ENCODE measurements at places on chromosomes 13 and 19.

DNA sequence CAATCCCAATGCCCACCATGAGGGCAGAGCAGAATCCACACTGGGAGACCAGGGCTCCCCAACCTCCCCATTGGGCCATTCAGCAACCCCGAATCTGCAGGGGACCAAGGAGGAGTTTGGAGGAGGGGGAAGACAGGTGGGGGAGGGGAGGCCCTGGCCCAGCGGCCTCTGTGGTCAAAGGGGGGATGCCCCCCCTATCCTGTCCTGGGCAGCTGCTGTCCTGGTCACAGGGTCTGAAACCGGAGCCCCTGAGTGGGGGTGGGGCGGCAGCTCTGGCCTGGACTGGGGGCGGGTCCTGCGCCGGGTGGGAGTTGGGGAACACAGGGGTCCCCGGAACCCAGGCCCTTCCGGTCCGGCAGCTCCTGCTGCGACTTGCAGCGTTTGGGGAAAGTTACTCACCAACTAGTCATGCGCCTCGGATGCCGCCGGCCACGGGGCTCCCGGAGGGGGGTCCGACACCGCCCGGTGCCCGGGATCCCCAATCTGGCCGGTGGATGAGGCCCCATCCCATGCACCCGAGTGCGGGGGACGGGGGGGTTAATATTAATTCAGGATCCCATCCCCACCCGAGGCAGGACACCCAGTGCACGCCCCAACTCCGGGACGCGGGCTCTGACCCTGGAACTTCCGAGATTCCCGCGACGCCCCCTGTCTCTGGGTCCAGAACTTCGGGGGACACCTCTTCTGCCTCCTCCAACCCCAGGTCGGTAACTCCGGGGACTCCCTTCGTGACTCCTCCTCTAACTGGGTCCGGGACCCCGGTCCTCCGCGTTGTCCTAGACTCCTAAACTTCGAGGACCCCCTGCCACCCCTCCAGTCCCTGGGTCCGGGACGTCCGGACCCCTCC lies 872 bp downstream of the HOMER3 start:
- DNase-seq: no peak

DNA sequence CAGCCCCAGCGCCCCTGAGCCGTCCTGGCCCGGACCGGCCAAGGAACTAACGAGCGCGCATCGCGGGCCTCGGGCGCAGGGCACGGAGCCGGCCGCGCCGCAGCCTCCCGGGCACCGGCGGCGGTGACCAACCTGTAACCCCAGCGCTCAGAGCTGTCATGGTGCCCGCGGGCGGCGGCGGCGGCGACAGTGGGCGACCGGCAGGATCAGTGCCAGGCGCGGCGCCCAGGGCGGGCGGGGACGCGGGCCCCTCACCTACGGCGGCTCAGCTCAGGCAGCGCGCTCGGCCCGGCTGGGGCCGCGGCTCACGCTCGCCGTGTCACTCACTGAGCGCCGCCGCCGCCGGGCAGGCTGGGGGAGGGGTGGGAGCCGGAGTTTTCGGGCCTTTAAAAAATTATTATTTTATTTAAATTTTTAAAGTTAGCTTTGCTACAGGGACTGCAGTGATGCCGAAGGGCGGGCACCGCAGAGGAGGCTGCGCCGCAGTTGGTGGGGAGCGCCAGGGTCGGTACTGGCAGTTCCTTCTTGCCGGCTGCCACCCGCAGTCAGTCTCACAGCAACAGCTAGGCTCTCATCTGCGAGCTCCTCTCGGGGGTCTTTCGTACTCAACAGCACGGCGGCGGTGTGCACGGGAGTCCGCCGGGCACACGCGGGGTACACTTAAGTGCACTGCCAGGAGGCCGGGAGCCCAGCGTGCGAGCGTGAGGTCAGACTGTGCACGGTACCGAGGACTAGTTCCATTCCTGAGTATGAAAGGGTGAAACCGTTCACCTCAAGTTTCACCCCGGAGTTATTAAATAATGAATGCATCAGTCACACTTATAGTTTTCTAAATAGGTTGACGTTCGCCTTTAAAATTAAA lies at the start of gene NALCN:
Gene NALCN, minus strand, starts transcription at position 328 of the 862 bp plus-strand sequence. CDS start 17,382 bp downstream, outside the sequence.
- no peak for DNase-seq

DNA sequence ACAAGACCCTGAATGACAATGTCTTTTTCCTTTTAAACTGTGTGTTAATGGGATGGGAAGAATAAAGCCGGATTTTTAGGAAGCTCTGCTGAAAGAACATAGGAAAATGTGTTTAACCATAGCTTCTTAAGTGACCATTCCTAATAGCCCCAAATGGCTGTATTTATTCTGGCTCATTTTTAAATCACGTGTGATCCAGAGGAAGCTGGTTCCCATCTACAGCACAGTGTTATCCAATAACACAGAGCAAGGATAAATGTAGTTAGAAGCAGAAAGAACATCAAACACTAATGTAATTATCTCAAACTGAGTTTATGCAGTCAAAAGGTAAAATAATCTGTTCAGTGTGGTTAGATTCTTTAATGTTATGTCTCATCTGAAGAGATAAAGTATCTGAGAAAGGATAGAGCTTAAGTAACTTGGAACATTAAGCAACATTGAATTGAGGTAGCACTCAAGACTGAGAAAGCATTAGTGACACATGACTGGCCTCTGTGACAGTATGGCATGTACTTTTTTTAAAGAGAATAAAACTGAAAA lies 853.3 kb downstream of the GPC5 start:
- DNase-seq: no peak

DNA sequence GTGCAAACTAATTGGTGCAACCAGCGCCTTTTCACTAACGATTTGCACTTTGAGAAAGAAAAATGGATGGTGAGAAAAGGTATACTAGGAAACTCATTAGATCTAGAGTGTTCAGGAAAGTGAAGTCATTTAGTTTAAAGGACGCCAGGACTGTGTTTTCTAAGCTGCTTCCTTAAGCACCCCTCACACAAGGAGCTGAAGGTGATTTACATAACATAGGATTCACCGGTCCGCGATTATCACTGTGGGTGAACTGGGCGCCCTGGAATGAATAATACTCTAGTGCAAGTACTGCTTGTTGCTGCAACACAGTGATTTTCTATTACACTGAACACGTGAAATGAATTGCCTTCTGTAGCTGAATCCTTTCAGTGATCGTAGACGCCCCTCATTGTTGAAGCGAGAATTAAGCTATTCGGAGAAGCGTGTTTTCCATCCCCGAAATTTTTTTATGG lies 2.6 kb upstream of the MAB21L1 start:
- no peak for DNase-seq

GRCh38 chr13:45162821-45163220 lies 38.0 kb downstream of the KCTD4 start:
- peak; percentile 76 for DNase-seq

DNA sequence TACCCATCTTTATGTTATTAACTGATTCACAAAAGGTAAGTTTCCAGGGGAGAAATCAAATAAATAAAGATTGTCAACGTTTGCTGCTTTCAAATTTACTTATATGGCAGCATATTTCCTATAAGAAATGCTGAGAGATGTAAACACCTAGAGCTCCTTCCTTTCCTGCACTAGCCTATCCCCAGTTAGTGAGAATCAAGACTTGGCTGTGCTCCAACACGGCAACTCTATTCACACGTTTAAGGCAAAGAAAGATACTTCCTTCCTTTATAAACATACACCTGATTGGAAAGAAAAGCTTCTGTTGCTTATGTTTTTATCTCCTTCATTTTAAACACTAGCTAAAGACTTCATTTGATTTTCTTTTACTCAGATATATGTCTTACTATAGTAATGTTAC lies 107.0 kb downstream of the PCDH9 start:
- DNase-seq: no peak

GRCh38 chr19:56142897-56143434 lies 1.9 kb downstream of the ZNF444 start:
- DNase-seq: no peak

- DNase-seq: no peak
Measured at GRCh38 chr13:34749046-34749445, 193.0 kb upstream of the NBEA start.

Measured in fibroblast of skin of left biceps (primary cell).